Tibial nerve (tissue), 4 donors: ENCODE measurements at places on chromosomes 4 and X. TPM values are rescaled to one million over a fixed set of nuclear protein-coding genes. Genes with fewer than 3 reads are reported as not detected.

ATP8A1 gene
- total RNA-seq = 59.4 TPM

LYAR gene
- total RNA-seq = 16.1 TPM

TREX2 gene
- total RNA-seq = 3.5 TPM

DGKK gene
- not detected for total RNA-seq

WDFY3 gene
- total RNA-seq = 172 TPM

ITM2A gene
- 42.9 TPM for total RNA-seq

EDA gene
- total RNA-seq = 10.9 TPM
